ENCODE measurements at places on chromosomes 16 and 17. TPM values are rescaled to one million over a fixed set of nuclear protein-coding genes. Genes with fewer than 3 reads are reported as not detected.

GRCh38 chr16:58261263-58261662, 33.6 kb downstream of the PRSS54 start:
- ATAC-seq = no peak

DNA sequence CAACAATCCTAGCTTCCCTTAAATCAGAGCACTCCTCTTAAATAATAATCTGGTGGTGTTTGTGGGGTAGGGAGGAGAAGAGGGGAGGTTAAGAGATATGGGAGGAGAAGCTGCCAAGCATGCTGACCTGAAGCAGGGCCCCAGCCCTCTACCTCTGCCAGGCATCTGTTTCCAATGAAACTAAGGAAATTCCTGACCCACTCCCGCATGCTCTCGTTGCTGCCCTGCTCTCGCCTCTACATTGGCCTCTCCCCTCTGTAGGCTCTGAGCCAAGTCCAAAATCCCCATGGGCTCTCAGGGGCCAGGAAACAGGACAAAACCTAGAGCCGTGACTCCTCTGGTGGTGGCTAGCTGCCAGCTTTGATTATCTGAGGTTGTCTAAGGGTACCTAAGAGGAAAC, 559.5 kb upstream of the CDH11 start:
- ATAC-seq = no peak

DNA sequence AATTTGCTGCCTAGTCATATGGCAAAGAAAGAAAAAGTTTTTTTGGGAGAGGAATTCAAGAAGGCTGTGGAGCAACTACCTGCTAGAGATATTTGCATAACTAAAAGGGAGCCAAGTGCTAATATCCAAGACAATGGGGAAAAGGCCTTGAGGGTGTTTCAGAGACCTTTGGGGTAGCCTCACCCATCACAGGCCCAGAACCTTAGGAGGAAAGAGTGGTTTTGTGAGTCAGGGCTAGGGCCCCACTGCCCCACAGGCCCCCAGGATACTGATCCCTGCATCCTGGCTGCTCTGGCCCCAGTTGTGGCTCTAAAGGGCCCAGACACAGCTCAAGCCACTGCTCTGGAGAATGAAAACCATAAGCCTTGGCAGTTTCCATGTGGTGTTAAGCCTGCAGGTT, 41.9 kb upstream of the SDK2 start:
- no peak for ATAC-seq

GRCh38 chr16:48818257-48818656, 208.3 kb upstream of the N4BP1 start:
- no peak for ATAC-seq

DNA sequence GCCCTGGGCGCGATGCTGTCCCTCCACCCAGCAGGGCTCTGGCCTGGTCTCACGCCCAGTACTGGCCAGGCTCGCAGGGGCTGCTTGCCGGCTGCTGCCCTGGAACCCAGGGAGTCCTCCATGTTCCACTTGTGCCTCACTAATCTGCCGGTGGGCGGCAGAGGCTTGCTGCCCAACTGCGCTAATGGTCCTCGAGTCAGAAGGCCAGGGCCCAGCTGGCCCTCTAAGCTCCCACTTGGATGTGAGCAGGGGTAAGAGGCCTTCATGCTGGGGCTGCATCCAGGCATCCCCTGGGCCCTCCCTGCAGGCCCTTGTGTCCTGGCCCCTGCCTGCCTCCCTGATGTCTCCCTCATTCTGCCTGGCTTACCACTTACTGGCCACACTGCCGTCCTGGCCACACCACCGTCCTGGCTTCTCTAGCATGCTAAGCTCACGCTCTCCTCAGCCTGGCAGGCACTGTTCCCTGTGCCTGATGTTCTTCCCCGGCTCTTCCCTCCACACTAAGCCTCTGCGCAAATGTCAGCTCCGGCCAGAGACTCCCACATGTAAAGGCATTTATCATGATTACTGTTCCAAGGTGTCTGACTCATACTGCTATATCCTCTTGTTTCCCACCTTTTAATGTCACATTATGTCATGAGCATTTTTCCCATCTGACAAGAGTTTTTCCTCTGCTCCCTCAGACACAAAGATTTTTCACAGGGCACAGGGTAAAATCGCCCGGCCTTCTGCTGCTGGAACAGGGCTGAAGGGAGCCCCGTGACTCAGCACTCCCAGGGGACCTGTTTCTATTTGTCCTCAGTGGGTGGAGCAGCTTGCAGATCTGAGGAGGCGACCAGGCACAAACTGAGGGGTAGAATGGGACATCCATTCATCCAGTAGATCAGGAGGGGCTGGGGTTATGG, 15.9 kb downstream of the B9D1 start:
- ATAC-seq = peak; percentile 83

GAN gene
- 13.7 TPM for total RNA-seq

Data from gastroesophageal sphincter (tissue), 4 donors.